ENCODE measurements at places on chromosomes 4 and X. TPM values are rescaled to one million over a fixed set of nuclear protein-coding genes. Genes with fewer than 3 reads are reported as not detected.

CYSLTR1 gene
- total RNA-seq: 0.36 TPM

APEX2 gene
- total RNA-seq: 12.9 TPM

AFF2 gene
- total RNA-seq: 0.06 TPM

SRPX2 gene
- 1.3 TPM for total RNA-seq

CXCL10 gene
- not detected for total RNA-seq

CLNK gene
- total RNA-seq: not detected

LRBA gene
- 22.0 TPM for total RNA-seq

DNA sequence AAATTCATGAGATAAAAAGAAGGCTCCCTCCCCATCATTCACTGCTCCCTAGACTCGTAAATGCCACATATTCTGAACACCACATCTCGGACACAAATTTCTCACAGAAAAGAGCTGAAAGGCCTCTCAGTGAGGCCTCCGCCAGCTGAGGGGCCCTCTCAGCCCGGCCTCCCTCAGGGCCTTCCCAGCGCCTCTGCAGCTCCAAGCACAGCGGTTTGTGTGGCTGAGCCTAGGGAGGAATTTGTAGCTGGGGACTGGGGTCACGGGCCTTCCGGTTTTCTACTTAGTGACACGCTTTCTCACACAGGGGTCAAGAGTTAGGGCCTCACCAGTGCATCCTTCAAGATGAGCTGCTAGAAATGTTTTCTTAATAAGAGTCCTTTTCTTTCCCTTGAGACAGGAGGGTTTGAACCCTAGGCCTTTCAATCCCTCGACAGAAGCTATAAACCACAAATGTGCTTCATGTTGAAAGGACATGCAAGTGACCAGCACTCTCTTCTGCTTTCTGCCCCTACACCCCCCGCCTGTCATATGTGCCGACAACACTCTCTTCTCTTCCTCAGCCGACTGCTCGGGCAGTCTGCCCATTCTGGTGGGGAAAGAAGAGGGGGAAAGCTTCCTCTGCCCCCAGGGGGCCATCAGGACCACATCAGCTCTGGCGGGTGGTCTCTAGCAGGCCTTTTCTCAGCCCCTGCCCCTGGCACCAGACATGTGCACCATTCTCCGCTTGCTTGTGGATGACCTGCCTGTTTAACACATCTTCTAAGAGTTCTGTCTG is 104.9 kb downstream of the CHIC2 start:
- H3K4me1 ChIP-seq: peaks cover 26% of the 10 kb centered on the region
- no peaks in the 10 kb centered on the region for H3K27me3 ChIP-seq
- no peak for DNase-seq
- no peak overlapping the region for H3K4me3 ChIP-seq
- no peaks in the 10 kb centered on the region for H3K36me3 ChIP-seq

DNA sequence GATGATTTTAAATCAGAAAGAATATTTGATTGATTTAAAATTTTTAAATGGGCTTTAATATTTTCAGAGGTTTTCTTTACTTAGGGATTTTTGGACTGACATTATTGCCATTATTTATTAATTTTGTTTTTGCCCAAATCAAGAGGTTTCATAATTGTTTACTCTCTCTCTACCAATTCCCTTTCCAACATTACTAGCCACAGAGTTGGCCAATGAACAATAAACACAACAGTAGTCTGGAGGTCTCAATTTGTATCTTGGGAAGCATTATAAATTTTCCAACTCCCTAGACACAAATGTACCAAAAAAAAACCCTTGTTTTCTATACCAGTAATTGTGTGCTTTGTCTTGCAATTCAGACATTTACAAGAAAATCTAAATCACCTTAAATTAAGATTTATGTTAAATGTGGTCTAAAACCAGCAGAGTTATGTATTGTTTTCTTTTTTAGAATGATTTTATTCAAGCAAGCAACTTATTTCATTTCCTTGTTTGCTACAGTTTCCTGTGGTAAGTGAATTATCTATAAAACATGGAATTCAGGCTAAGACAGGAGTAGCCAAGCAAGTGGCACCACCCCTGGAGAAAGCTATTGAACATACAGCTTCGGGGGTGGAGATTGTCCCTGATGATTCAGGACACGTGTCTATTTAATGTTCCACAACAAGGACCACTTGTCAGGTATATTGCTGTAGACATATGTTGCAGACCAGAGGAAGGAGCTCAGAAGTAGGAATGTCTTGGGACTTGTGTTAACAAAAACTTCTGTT is 622 bp downstream of the KLKB1 start:
- H3K4me1 ChIP-seq: peaks cover 4% of the 10 kb centered on the region
- H3K36me3 ChIP-seq: no peaks in the 10 kb centered on the region
- H3K4me3 ChIP-seq: no peak overlapping the region

- no peak for DNase-seq
- H3K4me3 ChIP-seq: no peak overlapping the region
- H3K27me3 ChIP-seq: no peaks in the 10 kb centered on the region
- no peaks in the 10 kb centered on the region for H3K36me3 ChIP-seq
These were observed 20.9 kb downstream of the INTS6L start for GRCh38 chrX:135541351-135541750.
